Tongue (tissue), 3 donors: ENCODE measurements at places on chromosomes 6 and 20. TPM values are rescaled to one million over a fixed set of nuclear protein-coding genes. Genes with fewer than 3 reads are reported as not detected.

DNA sequence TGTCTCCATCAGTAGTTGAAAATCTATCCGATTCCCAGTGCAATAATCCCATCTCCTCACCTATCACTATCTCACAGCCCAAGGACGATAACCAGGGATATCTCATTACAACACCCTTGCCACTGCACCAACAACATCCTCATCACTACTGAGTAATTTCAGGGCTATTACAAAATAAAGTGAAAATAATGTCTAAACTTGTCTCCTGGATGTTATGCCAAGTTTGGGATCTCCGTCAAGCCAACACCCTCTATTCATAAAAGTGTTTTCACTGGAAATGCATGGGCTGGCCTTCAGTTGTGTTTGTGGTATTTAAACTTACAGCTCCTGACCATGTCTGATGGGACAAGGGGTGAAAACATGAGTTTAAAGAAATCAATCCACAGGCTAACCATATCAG, 42.0 kb upstream of the STMND1 start:
- DNase-seq = no peak

DNA sequence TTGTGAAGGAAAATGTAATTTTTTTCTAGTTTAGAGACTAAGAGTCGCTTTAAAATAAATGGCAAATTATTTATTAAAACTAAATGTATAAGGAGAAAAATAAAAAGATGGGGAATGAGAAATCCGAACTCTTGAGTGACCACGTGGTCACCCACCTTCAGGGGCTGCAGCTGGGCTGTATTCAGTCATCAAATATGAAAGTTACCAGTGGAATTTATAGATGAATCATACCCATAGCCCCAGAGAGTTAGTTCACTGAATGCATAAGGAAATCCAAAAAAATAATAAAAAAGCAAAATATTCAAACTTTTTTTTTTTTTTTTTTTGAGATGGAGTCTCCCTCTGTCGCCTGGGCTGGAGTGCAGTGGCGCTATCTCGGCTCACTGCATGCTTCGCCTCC, 947.7 kb upstream of the ADGRB3 start:
- no peak for DNase-seq

- DNase-seq = no peak
These were observed 51.4 kb downstream of the ZBTB9 start for GRCh38 chr6:33505548-33506370.

GRCh38 chr6:124963831-124964763, 1.9 kb downstream of the RNF217 start:
- DNase-seq = peak; percentile 63

DNA sequence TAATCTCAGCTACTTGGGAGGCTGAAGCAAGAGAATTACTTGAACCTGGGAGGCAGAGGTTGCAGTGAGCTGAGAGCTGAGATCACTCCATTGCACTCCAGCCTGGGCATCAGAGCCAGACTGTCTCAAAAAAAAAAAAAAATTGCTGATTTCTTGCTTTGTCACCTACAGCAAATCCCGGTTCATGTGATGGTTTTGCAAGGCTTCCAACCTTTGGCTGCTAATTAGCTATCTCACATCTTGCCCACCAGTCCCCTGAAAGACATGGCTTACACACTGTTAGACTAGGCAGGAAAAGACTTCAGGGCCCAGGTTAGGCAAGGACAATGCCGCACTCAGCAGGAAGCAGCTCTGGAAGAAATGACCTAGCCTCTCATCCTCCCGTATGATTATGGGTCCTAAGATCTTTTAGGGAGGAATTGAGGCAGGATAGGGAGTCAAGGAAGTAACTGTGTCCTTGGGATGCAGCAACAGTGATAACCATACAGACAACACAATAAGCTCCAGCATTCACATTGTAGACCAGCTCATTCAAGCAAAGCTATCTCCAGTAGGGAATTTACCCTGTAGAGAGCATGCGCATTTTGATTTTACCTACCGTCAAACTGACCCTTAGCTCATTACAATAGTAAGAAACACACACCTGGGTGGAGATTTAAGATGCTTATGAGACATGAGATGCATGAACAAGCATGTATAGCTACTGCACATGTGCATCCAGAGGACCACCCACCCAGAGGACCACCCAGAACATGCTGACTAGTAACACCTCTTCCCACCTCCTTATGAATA, 40.5 kb upstream of the POU5F1 start:
- DNase-seq = no peak

DNA sequence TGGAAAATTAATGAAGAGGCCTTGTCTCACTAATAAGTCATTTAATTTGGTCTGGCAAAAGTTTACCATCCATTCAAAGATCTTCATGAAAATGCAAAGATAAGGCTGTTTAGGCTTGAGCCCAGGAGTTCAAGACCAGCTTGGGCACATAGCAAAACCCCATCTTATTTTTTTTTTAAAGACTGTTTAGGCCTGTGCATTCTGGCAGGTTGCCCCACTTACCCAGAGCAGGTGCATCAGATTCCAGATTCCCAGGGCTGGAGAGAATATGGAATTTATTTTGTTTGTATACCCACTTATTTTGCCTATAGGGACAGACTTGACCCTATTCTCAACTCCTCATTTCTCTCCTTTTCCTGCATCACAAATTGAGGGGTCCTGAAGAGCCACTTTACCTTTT, 5.7 kb downstream of the FOXO3 start:
- DNase-seq = no peak

DNA sequence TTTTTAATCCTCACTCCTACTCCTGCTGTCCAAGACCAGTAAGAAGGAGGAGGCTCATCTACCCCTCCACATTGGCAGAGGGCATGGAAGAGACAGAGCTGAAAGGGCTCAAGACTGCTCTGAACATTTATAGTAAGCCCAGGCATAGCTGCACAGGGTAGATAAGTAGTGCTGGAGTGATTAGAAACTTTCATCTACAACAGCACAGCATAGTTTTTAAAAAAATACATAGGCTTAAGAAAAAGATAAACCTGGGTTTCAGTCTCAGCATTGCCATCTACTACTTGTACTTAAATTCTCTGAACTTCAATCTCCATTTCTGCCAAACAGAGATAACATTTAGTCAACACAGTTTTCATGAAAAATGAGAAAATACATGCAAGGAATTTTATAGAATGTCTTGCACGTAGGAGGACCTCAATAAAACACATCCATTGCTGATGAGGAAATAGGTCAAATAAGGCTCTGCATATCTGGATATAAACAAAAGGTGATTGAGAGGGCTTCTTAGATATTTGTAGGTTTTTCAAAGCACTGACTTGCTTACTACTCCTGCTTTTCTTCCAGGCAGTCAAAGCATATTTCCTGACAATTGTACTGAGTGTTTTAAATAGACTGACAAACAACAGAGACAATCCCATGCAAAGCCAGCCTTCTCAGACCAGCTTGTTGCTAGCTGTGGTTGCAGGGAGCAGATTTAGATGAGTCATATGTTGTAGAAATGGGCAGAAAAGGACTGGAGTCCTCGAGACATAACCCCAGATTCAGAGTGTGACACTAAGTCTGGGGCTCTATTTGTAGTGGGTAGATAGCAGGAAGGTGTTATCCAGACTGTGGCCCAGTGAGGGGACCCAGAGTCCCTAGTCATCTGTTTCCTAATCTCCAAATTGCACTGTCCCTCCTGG, 107.4 kb upstream of the TAB2 start:
- DNase-seq = no peak

DNA sequence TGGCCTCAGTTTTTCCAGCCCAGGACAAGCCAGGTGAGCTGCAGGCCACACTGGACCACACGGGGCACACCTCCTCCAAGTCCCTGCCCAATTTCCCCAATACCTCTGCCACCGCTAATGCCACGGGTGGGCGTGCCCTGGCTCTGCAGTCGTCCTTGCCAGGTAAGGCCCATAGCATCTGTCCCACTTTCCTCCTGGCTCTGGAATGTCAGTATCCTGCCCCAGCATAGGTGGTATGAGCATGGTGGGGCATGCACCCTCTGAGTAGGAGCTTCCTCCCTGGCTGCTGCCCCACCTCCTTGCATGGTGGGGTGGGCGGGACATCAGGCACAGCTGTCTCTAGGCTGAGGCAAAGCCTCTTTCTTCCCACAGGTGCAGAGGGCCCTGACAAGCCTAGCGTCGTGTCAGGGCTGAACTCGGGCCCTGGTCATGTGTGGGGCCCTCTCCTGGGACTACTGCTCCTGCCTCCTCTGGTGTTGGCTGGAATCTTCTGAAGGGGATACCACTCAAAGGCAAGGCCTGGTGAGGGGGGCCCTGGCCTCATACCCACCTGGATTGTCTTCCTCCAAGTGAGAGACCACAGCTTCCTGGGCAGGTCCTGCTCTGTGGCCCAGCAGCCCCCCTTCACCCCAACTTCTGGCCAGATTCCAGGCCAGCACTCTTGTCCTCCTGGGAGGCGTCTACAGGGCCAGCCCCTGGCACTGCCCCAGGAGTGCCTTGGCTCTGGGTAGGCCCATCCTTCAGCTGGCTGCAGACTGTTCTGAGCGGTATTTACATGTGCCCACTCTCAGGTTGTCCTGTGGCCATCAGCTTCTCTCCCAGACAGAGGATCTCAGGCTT, 9.1 kb downstream of the PI16 start:
- peak; percentile 51 for DNase-seq

Gene BPIFB1
- total RNA-seq = 158 TPM

Gene ZNF217
- 17.2 TPM for total RNA-seq

Gene HS3ST5
- 0.21 TPM for total RNA-seq

Gene FAM83C
- 2.2 TPM for total RNA-seq
